ENCODE measurements at places on chromosomes 16 and 17.

DNA sequence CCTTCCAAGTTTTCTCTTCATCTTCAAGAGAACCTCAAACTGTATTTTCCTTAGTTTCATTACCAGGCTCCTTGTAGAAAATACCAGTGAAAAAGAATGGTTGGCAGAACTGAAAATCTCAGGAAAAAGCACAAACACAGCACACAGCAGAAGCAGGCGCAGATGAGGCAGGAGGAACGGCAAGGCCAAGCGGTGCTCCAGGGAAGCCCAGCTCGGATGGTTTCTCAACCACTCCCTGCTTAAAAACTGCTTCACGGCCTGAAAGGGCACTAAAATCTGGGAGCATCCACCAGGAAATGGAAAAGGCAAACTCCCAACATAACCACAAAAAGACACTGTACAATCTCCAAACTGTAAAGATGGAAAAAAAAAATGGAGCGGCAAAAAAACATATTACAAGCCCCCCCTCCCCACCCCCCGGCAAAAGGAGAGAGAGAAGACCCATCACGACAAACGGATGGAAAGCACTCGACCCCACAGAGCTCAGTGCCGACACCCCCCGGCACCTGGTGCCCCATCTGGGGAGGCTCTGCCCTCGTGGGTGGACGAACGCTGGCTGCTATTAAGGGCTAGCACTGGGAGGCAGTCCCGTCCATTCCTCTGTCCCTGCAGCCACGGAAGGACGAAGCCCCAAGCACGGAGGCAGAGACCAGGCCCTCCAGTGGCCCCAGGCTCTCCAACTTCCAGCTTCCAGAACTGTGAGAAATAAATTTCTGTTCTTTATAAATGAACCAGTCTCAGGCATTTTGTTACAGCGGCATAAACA lies 127.5 kb downstream of the ZNF778 start:
- DNase-seq = no peak

DNA sequence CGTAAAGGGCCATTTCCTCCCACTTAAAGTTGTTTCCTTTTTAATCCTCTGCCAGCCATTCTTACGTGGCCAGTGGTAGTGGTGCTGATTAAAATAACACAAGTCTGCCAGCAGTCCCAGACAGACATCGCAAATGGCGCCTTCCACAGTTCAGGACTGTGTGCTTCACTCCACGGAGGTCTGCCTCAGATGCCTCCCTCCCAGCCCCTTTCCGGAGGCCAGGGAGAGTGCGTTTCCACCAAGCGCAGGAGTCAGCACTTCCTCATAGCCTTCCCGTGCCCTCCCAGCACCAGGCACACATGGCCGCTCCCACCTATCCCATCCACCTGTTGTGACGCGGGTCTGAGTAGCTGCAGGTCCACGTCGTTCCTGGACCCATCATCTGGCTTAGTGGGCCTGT lies 205.6 kb downstream of the RPTOR start:
- no peak for DNase-seq

DNA sequence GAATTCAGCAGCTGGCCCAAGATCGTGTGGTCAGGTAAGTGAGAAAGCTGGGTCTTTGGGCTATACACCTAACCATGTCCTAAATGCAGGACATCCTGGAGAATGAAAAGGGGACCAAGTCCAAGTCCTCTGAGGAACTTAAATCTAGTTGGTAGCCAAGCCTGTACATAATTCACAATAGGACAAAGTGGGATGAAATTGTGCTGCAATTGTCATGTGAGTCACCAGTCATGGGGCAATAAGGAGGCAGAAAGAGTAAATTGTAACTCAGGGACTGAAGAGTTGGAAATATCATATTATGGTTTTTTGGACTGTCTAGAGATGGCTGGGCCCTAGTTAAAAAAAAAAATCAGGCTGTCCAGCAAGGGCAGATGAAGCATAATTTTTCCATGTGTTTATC lies 202.6 kb downstream of the CYLD start:
- no peak for DNase-seq

- no peak for DNase-seq
Measured at GRCh38 chr17:70365091-70365583, 195.8 kb downstream of the KCNJ2 start.

DNA sequence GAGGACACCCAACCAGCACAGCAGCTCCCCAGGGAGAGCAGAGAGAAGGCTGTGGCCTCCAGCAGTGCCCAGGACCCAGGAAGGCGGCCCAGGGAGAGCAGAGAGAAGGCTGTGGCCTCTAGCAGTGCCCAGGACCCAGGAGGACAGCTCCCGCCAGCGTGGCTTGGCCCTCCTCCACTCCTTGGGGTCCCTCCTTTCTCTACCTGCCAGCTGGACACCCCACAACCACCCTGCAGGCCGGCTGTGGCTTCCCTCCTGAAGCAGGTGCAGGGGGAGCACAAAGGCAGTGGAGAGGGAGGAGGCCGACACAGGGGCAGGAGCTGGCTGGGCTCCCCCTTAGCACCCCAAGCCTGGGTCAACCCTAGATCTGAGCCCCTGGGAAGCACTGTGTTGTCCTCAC lies 54.1 kb upstream of the FASN start:
- no peak for DNase-seq
